Mesothelial cell of epicardium (in vitro differentiated cells): ENCODE measurements at places on chromosomes 12 and 14.

DNA sequence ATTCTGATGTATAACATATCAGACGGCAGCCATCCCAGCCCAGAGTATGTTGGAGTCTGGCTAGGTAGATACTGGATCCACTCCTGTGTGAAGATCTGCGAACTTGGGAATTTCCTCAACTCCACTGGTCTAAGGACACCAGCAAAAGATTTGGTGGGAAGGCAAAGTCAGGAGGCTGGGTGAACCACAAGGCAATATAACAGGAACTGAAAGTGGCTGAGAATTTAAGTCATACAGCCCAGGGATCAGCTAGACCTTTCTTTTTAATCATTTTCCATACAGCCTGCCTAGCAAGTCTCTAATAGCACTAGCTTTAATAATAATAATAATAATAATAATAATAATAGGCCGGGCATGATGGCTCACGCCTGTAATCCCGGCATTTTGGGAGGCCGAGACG lies 34.8 kb downstream of the BRAP start:
- H3K4me3 ChIP-seq, result no peak overlapping the region
- no peaks in the 10 kb centered on the region for H3K4me1 ChIP-seq
- peaks cover 35% of the 10 kb centered on the region for H3K36me3 ChIP-seq
- DNase-seq, result no peak
- H3K27ac ChIP-seq, result no peak overlapping the region

- DNase-seq, result no peak
- H3K27me3 ChIP-seq, result no peaks in the 10 kb centered on the region
- H3K4me1 ChIP-seq, result no peaks in the 10 kb centered on the region
- no peaks in the 10 kb centered on the region for H3K36me3 ChIP-seq
- H3K27ac ChIP-seq, result no peak overlapping the region
Measured at GRCh38 chr14:100317912-100318808, 5.0 kb upstream of the SLC25A47 start.

DNA sequence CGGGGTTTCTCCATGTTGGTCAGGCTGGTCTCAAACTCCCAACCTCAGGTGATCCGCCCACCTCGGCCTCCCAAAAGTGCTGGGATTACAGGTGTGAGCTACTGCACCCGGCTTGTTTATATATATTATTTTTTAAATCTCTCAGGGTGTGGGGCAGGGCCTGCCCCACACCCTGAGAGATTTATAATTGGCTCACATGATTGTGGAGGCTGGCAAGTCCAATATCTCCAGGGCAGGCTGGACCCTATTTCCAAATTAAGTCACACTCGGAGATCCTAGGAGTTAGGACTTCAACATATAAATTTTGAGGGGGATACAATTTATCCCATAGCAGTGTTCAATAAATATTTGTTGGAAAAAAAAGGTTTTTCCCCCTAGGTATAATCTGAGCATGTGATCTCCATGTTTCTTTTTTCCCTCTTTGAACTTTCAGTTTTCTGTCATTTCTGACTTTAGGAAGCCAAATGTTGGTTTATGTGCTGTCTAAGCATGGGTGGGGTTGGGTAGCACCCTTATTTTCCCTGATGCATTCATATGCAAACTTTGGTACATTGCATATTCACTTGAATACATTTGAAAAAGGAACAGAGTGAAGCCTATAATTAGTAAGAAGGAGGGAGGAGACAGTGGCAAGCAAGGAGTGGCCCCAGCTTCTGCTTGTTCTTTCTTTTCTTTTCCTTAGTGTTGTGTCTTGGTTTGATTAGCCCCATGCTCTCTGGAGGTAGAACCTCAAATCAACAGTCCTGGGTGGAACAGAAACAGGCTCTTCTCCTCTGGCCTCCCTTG lies 8.7 kb upstream of the A2ML1 start:
- H3K4me3 ChIP-seq, result no peak overlapping the region
- H3K27ac ChIP-seq, result no peak overlapping the region
- peaks cover 5% of the 10 kb centered on the region for H3K4me1 ChIP-seq

GRCh38 chr12:20245491-20245890 lies 122.8 kb upstream of the PDE3A start:
- H3K27me3 ChIP-seq, result no peaks in the 10 kb centered on the region
- H3K27ac ChIP-seq, result no peak overlapping the region
- no peak for DNase-seq
- H3K4me3 ChIP-seq, result no peak overlapping the region

GRCh38 chr12:108881953-108882352 lies 2.1 kb downstream of the DAO start:
- no peaks in the 10 kb centered on the region for H3K27me3 ChIP-seq
- H3K27ac ChIP-seq, result no peak overlapping the region
- no peaks in the 10 kb centered on the region for H3K4me1 ChIP-seq
